ENCODE measurements at places on chromosomes 13 and 19.

DNA sequence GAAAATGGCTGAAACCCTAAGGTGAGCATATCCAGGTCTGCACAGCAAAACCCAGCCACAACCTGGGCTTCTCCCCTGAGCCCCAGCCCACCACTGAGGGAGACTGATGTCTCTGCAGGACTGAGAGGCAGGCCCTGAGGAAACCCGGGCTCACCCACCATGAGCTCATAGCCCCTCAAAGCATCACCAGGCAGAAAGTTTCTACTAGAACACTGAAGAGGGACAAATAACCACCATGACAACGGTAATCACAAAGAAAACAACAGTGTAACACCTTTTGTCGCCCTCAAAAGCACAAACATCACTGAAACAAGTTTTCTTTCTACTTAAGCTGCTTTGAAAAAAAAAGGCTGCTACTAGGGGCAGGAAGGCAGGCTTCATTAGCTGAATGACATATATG is 29.8 kb downstream of the TSHZ3 start:
- DNase-seq, result no peak

GRCh38 chr13:46086985-46087384 is 17.8 kb downstream of the CPB2 start:
- no peak for DNase-seq

DNA sequence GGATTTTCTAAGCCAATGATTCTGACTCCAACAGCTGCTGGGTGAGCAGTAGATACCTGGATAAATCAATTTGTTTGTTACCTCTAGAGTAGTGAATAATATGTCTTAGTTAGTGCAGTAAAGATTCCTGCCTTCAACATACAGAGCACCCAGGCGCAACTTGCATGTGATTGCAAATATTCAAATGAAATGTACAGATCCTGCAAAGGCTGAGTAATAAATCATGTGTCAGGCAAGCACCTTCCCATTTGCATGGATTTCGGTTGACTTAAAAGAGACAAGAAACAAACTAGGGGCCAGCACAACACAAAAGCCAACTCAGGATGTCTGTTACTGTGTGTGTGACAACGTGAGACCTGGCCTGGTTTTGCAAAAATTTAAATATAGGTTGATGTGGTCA is 79.7 kb downstream of the TNFSF11 start:
- DNase-seq, result no peak

DNA sequence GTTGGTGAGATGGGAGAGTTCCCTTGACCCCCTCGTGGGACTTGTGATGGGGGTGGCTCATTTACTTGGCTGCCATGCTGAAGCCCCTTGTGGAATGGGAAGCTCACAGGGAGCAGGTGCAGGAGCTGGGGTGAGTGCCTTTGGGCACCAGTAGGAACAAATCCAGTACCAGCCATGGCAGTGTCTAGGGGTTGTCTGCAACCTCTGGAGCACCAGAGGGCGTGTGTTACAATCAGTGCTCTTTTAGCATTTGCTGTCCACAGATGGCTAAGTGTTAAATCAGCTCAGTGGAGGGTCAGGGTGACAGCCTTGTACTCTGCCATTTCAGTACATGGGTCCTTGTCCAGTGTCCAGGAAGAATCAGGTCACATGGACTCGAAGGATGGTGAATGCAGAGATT is 75.6 kb downstream of the ATP8A2 start:
- DNase-seq, result no peak

DNA sequence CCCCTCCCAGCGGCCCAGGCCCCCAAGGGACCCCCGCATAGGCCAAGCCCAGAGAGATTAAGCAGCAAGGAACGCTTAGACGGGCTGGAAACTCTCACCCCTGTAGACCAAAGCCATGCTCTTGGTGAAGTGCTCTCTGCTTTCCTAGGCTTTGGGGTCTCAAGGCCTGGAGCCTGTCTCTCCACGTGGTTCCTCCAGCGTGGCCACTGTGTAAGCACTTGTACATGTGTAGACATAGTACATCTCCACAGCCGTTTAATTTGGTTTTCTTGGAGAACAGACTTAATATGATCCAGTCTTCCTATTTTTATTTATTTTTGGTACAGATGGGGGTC is 1.1 kb downstream of the NUDT19 start:
- no peak for DNase-seq

DNA sequence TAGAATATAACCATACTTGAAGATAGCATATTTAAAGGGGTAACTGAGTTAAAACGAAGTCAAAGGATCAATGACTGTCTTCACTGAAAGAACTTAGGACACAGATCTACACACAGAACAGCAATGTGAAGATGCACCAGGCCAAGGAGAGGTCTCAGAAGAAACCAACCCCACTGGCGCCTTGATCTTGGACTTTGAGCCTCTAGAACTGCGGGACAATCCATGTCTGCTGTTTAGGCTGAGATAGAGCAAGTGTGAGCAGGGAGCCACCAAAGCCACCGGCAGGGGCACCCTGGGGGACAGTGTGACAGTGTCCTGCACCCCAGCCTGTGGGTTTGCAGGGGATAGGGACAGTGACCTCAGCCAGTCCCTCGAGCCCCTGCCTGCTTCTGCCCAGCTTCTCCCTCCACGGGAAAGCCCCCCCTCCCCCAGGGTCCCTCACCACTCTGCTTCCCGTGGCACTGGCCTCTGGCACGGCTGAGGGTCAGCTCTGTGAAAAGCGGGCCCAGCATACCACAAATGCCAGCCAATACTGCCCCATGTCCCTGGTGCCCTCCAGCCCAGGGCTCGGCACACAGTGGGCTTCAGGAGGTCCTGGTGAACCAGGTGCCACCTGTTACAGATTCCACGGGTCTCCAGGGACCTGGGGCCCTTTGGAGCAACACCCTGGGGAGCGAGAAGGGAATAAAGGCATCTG is 40.8 kb downstream of the KLF2 start:
- DNase-seq, result no peak

GRCh38 chr19:8131517-8131916 is 17.9 kb downstream of the FBN3 start:
- DNase-seq, result no peak

- DNase-seq, result no peak
Measured at GRCh38 chr13:37094840-37095239, 10.6 kb downstream of the CSNK1A1L start.

- no peak for DNase-seq
Measured at GRCh38 chr13:85386424-85386823, 412.8 kb downstream of the SLITRK6 start.

- DNase-seq, result no peak
Measured at GRCh38 chr13:113534236-113534860, 43.8 kb upstream of the DCUN1D2 start.

GRCh38 chr13:23059173-23059572 is 121.6 kb upstream of the SGCG start:
- no peak for DNase-seq

DNA sequence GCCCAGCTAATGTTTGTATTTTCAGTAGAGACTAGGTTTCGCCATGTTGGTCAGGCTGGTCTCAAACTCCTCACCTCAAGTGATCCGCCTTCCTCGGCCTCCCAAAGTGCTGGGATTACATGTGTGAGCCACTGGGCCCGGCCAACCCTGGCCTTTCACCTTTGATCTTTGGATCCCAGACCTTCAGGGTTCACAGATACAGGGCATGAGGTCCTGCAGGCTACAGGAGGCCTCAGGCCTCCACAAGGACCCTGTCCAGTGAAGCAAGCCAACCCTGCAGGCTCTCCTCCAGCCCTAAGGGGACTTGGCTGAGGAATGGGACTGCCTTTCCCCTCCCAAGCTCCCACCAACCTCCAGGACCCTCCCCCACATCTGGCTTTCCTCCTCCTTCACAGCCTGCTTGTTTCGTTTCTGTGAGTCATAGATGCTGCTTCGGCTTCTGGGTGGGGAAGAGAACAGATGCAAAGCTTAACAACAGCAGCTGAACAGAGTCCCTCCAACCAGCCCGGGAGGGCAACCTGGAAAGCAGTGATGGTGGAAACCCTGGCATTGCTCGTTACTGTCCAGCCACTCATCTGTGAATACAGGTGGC is 11.8 kb downstream of the ARHGEF18 start:
- DNase-seq, result no peak

GRCh38 chr19:48511800-48512503 is at the start of gene LMTK3:
LMTK3 (minus strand) TSS chr19:48511835; CDS start chr19:48511576, 259 bp downstream.
- peak; percentile 78 for DNase-seq

DNA sequence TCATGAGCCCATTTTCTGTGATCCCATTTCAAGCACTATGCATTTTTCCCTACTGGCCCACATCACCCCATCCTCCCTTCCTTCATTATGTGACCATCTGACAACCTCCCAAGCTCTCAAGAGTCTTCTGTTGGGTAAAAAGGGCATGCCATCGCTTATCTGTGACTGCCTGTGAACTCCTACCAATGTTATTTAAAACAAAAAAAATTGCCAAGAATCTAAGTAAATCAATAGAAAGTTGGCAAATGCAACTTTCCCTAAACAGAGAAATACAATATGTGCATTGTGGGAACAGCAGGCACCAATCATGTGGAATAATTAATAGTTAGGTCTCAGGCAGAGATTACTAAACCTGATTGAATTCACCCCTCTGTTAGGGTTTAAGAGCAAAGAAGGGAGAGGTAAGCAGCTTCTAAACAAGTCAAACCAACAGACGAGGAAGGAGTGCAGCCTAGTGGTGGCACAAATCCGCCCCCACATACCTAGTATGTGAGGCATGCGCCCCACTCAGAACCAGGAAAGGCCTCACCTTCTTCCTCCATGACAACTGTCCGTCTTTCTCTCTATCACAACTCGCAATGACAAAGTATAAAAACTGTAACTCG is 29.8 kb downstream of the DZIP1 start:
- no peak for DNase-seq

GRCh38 chr13:21674490-21675009 is 3.7 kb downstream of the FGF9 start:
- no peak for DNase-seq
